ENCODE measurements at places on chromosomes 16 and 17.
A peak's percentile ranks its signal among the peaks of the same experiment; 100 is the strongest.

GRCh38 chr17:74957935-74958740, 14.4 kb downstream of the HID1 start:
- peak; percentile 90 for DNase-seq

GRCh38 chr17:36885153-36885735, 52.0 kb upstream of the LHX1 start:
- DNase-seq = no peak

DNA sequence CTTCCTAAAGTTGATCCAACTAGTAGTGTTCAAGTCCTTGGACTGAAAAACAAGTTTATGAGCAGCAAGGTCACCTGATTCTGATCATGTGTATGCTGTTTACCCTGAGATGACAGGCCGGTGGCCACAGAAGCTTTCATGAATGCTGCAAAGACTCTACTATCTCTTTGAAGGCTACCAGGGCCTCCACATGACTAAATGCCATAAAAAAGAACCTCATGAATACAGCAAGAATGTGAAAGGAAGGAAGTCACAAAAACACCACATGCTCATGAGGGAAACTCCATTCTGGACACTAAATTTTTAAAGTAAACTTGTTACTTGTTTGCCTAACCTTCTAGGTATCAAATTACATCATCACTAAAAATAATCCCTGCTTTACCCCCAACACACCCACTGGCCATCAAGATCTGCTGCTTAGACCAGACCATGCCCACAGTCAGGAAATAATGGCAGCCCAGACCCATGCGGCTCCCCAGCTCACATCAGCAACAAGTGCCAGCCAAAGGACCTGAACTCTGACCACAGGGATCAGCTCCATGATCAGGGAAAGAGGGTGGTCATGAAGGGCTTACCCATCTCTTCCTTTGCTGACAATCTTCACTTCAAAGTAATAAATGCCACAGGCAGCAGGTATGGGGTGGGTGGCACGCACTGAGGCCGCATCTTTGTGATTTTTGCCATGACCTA, 1.4 kb downstream of the RANBP10 start:
- DNase-seq = no peak

- DNase-seq = peak; percentile 60
These were observed 9.1 kb downstream of the BCL7C start for GRCh38 chr16:30884760-30885159.

- DNase-seq = no peak
These were observed 58.2 kb downstream of the CDYL2 start for GRCh38 chr16:80746231-80746630.

Data from GM13977 (cell line).